CD4-positive, alpha-beta T cell treated with Interleukin-15 for 1 hour (primary cell): ENCODE measurements at places on chromosomes 12 and 14.

GRCh38 chr12:10901427-10901826 is 7.9 kb downstream of the TAS2R13 start:
- no peak for DNase-seq

- no peak for DNase-seq
Observed at GRCh38 chr14:77407158-77407557, 16.2 kb downstream of the NOXRED1 start.

DNA sequence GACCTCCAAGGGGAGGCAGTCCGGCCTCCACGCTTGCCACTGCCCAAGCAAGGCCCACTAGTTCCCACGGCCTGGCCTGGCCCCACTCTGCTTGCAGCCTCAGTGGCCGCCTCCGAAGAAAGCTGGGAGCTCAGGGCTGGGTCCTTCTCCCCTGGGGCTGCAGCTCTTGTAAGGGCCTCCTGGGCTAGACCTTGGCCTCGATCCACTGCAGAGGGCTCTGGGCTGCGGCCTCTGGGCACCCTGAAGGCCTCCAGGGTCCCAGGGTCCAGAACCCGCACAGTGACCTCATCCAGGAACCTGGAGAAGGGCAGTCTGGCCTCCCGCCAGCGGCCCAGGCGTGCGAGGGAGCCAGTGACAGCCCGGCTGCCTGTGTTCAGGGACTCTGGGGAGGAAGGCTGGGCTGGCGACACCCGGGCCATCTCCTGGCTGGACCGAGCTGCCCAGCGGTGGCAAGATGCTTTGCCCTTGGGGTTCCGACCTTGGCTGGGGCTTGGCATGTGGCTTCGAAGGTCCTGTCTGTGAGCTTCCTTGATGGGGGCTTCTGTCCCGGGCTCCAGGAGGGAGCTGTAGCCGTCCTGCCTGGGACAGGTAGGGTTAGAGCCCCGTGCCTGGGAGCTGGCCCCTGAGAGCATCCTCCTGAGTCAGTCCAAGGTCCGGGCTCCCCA is 9.8 kb downstream of the BEGAIN start:
- DNase-seq, result peak; percentile 7

- no peak for DNase-seq
Observed at GRCh38 chr12:43143278-43143677, 408.7 kb downstream of the ADAMTS20 start.

DNA sequence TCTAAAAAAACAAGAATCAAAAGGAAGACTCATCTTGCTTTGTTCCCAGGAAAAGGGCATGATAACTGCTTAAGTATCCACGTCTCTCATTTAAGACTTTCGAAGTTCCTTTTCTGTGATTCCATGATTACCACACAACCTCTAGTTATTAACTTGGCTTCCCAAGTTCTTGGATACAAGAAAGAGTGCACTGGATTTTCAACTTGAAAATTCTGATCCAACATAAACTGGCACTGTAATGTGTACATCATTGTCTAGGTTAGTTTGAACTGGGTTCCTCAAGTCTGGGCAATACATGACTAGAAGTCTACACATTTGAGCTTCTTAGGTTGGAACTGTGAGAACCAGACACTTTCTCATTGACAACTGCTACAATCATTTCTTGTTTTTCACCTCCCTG is 1.6 kb downstream of the KLHL28 start:
- DNase-seq, result no peak

- no peak for DNase-seq
Observed at GRCh38 chr12:88433997-88434703, 146.1 kb downstream of the KITLG start.

DNA sequence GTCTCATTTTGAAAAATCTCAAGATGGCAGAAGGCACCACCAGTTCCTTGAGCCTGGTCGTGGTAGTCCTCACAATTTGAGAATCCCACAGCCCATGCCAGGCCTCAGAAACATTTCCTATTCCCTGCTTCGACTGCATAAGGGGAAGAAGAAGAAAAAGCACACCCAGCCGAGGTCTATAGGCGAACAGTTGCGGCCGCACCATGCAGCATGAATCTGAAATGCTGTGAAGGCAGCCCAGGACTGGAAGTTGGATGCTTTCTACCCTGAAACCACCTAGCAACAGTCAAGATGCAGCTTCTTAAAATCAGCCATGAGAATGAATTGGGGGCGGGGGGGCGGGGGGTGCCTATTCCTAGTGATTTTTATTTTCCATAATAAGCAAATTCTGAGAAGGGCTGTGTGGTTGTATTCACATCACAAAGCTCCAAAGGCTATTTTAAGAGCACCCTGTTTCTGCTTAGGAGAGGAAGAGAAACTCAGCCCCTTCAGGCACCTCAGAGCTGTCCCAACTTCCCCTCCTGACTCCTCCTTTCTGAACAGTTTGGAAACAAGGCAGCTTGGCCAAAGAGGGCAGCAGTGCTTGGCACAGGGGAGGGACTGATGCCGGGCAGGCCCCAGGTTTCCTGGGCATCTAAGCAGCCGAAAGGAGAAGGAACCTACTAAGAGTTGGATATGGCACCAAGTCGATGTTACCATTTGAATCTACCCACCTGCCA is 172.5 kb upstream of the FOXN3 start:
- DNase-seq, result peak; percentile 51

- DNase-seq, result no peak
Observed at GRCh38 chr12:81815611-81816010, 56.5 kb upstream of the PPFIA2 start.

- no peak for DNase-seq
Observed at GRCh38 chr12:13205809-13206559, 9.5 kb downstream of the EMP1 start.

DNA sequence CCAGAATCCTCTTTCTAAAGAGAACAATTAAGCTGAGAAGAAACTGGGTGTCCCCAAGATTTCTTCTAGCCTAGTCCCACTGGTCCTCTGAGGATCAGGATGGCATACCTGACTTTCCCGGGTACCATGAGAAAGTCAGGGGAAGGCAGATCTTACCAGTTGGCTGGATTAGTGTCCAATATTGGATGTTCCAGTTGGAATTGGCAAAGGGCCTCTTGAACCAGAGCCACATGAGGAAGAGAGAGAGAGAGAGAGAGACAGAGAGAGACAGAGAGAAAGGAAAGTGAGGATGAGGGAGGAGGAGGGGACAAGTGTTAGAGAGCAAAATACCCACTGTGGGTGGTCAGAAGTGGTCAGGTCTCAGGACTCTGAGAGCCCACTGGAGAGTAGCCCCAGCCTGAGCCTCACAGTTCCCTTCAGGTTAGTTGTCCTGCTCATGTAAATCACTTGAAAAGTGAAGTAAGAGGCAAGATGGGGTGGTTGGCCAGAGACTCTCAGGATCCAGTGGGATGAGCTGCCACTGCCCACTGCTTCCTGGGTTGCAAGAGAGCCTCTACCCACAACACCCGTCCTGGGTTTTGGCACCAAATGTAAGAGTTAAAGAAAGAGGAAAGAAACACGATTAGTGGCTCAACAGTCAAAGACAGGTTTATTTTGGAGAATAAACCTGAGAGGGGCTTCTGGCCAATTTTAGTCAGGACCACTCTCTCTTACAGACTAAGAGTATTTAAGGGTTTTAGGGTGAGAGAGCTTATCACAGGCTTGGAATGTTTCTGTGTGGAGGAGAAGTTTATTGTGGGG is 28.4 kb upstream of the A2M start:
- DNase-seq, result no peak
